ENCODE measurements at places on chromosomes 1 and 21.

DNA sequence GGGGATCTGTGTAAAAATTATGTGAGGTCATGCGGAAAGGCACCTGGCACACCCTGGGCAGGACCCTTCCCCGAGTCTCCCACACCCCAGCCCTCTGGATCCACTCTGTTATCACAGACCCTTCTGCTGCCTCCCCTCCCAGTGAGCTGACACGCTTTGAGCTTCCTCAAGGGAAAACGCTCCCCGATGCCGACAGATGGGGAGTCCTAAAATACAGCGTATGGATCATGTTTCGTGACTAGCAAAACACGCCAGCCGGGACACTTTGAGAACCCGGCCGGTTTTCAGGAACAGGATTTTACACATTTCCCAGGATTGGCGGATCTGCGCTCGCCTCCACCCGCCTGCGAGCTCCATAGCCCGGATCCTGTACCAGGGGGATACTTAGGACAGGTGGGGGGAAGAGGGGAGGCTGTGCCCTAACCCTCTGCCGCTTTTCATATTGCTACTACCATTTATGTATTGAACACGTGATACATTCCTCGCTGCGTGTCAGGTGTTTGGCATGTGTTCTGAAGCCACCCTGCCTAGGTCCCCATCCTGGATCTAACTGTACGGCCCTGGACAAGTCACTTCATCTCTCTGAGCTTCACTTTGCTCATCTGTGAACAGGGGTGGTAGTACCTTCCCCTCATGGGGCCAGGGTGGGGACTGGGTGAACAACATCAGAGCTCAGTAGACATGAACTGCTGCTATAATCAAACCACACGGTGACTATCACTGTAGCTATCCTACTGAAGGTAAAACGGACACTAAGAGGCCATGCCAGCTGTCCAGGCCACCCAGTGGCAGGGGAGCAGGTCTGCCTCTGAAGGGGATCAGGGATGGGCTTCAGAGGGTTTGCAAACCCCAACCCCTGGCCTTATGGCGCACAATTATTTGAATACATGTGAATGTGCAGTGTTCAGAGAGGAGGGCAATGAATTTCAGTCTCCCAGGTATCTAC, 63.2 kb downstream of the SSBP3 start:
- DNase-seq: no peak

GRCh38 chr1:212713465-212714136, 14.0 kb upstream of the BATF3 start:
- no peak for DNase-seq

DNA sequence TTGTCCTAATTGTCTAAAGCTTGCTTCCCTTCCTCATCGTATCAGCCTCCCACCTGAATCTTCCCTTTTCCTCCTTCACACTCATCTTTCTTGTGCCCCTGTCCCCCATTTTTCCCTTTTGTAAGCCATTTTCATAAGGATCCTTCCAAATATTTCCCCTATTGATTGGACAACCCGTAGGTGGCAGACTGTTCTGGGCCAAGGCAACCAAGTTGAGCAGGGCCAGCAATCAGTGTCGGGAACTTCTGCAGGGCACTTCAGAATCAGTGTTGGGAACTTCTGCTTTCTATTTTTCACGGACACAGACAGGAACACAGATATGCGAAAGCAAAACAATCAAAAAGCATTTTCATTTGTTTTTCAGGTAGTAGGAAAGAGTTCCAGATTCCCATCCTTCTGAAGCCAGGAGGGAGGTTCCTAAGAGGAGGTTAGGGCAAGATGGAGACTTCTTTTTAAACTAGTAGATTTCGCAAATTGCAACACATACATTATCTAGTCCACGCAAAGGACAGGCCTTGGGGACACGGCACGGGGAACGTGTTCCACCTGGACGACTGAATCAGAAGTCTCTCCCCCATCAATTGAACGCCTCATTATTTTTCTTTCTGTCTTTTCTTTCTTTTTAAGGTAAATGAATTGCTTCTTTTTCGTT, 691 bp upstream of the MPZL1 start:
- DNase-seq: peak; percentile 68

GRCh38 chr21:42531771-42532170, 18.1 kb downstream of the SLC37A1 start:
- DNase-seq: no peak

GRCh38 chr1:180550241-180550640, 8.5 kb upstream of the OVAAL start:
- no peak for DNase-seq

DNA sequence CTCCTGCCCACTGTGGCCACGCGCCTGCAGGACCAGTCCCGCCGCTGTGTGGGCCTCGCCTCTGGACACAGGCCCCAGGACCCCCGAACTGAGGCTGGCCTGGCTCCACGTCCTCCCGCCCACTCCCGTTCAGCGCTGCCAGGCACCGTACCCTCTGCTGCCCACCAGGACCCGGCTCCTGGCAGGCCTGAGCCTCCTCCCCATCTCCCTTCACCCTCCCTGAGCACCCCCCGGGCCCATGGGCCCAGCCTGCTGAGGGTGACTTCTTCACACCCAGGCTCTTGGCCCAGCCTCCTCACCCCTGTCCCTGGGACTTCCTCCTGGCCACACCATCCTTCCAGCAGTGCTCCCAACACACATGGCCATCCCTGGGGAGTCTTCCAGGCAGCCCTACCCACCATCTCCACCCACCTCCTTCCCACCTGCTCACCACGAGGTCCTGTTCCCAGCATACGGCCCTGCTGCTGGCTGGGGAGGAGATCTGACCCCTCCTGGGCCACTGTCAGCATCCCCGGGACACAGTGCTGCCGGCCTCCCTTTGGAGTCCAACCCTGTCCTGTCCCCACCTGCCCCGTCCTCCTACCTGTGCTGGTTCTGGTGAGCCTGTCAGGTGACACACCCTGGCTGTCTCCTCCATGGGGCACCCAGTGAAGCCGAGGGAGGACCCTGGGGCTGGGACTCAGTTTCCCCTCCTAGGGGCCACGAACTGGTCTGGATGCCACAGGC, 53.7 kb downstream of the SLX9 start:
- no peak for DNase-seq

- peak; percentile 78 for DNase-seq
Measured at GRCh38 chr21:35628316-35628715, 432.0 kb downstream of the SETD4 start.

DNA sequence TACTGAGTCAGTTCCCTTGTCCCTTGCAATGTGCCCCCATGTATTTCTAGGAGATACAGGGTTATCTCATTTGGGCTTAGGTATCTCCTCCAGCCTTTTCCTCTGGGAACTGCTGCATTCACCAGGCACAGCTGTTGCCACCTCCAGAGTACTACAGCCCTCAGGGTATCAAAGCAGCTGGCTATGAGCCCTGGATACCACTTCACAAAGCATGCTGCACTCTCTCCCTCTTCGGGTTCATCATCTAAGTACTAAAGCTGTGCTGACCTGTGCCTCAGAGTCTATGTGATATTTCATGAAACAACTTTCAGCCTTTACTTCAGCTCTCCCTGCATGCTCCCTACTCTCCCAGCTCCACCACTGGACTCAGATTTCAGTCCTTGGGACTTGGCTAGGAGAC, 62.3 kb downstream of the CCDC185 start:
- no peak for DNase-seq

DNA sequence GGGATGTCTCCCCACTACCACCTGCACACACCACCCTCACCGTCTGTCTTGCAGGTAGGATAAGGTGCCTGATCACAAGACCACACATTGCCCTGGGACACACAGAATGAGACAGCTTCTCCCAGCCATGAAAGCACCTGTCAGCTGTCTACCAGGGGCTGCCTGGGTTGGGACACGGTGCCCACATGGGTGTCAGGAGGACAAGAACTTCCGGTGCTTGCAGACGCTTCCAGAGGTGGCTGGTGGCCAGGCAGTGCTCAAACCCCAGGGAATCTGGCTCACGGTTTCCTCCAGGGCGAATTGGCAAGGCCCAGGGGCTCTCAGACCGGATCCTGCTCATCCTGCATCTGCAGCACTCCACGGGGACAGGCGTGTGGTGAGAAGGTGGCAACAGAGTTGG, 182.6 kb upstream of the ARHGEF16 start:
- DNase-seq: no peak

GRCh38 chr1:164754088-164754600, 195.2 kb downstream of the PBX1 start:
- DNase-seq: no peak

DNA sequence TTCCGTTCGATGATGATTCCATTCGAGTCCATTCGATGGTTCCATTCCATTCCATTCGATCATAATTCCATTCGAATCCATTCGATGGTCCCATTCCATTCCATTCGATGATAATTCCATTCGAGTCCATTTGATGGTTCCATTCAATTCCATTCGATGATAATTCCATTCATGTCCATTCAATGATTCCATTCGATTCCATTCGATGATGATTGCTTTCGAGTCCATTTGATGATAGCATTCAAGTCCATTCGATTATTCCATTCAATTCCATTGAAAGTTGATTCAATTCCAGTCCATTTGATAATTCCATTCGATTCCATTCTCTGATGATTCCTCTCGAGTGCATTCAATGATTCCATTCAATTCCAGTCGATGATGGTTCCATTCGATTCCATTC, 3895.3 kb downstream of the SRGAP2C start:
- DNase-seq: no peak

DNA sequence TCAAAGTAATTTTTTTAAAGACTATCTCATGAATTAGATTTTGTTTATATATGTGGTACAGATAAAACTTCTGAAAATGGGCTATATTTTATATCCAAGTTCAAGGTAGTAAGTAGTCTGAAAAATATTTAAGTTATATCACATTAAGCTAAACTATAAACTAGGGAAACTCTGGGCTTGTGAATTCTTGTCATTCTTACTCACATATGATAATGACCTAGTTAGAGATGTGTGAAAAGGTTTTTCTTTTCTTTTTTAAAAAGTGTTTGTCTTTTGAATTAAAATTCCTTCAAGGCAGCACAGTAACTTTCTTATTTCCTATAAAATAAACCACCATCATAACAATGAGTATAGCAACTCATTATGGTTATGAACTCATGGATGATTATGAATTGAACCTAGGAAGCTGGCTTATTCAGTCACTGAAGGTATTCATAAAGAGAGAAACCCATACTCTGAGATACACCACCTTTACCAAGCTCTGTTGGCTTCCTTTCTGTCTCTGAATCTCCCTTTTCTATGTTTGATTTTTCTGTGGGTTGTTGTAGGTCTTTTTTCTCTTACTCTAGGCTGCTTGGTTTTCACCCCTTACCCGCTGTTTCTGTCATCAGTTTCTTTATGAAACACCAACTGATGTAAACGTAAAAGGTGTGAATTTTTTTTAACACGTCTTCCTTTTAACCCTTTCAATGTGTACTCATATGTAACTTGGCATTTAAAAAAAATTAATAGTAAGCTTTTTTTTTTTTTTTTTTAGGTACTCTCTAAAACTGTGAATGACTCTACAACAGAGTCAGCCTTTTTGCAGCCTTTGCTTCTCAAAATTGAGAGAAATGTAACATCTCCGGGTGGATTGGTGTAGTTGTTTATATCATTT, 25.2 kb downstream of the IL12RB2 start:
- DNase-seq: no peak

- DNase-seq: no peak
Measured at GRCh38 chr21:38902608-38903445, 97.1 kb downstream of the ETS2 start.

- no peak for DNase-seq
Measured at GRCh38 chr21:14513804-14514203, 32.3 kb downstream of the SAMSN1 start.

- DNase-seq: peak; percentile 51
Measured at GRCh38 chr1:89724369-89725010, 91.6 kb downstream of the LRRC8C start.

GRCh38 chr1:61645476-61645875, 79.5 kb downstream of the TM2D1 start:
- DNase-seq: no peak

- no peak for DNase-seq
Measured at GRCh38 chr1:2019571-2020309, 595 bp downstream of the GABRD start.

GRCh38 chr1:187203257-187203656, 374.5 kb downstream of the PLA2G4A start:
- peak; percentile 46 for DNase-seq

DNA sequence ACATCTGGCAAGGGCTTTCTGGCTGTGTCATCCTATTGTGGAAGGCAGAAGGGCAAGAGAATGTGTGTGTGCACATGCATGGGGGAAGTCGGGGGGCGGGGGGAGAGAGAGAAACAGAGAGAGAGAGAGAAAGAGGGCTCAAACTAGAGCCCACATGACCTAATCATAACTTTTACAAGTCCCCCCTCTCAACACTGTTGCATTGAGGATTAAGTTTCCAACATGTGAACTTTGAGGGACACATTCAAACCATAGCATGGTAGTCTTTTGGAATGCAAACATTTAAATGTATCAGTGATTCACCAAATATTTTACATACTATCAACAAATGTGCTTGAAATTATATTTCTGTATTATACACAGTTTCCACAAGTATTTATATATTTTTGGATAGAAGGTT, 655.4 kb upstream of the B3GALT2 start:
- peak; percentile 7 for DNase-seq

GRCh38 chr1:12380326-12381249, 150.8 kb downstream of the VPS13D start:
- no peak for DNase-seq

DNA sequence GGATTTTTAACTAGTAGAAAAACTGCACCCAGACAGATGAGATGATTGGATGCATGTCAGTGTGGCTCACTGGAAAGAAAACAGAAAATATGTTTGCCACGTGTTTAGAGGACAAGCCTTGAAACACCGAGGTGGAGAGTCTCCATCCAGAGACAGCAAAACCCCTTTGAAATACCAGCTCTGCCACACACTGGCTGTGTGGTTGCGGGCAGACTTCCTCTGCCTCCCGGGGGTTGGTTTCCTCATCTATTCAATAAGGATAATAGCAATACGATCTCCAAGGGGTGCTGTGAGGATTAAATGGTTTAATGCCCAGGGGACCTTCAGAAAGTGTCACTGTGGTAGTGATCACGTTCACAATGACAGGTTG, 67.2 kb upstream of the PARP1 start:
- no peak for DNase-seq

DNA sequence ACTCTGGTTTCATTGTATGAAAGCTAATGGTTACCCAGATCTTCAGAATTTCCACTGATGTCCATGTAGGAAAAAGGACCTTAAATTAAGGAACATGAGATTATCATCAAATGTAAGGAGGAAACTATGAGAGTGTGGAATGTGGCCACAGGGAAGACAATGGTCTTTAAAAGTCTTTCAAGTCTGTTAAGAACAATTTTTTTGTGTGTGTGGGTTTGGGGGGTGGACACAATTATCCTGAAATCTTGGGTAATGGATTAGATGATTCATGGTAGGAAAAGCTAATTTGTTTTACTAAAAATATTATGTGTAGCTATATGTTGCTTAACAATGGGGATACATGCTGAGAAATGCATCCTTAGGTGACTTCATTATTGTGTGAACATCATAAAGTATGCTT, 72.9 kb downstream of the PLA2G4A start:
- DNase-seq: no peak

GRCh38 chr1:82946096-82946605, 1052.8 kb downstream of the TTLL7 start:
- DNase-seq: no peak

DNA sequence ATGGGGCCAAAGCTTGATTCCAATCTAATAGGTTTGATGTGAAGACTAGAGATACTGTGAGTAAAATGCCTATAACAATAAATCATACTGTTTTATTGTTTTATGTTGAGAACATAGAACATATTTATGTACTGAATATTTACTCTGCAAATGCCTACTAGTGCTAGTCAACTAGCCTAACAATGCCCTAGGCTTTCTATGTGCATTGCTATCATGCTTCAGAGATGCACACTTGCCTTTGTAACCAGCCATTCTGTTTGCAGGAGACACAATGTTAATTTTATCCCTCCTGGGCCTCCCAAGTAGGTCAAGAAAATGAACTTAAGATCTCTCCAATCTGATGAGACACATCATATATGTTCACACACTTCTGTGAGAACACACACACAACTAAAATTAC, 530.8 kb upstream of the BEND5 start:
- no peak for DNase-seq

Data from EL (cell line).